ENCODE measurements at places on chromosomes 1 and 21.

DNA sequence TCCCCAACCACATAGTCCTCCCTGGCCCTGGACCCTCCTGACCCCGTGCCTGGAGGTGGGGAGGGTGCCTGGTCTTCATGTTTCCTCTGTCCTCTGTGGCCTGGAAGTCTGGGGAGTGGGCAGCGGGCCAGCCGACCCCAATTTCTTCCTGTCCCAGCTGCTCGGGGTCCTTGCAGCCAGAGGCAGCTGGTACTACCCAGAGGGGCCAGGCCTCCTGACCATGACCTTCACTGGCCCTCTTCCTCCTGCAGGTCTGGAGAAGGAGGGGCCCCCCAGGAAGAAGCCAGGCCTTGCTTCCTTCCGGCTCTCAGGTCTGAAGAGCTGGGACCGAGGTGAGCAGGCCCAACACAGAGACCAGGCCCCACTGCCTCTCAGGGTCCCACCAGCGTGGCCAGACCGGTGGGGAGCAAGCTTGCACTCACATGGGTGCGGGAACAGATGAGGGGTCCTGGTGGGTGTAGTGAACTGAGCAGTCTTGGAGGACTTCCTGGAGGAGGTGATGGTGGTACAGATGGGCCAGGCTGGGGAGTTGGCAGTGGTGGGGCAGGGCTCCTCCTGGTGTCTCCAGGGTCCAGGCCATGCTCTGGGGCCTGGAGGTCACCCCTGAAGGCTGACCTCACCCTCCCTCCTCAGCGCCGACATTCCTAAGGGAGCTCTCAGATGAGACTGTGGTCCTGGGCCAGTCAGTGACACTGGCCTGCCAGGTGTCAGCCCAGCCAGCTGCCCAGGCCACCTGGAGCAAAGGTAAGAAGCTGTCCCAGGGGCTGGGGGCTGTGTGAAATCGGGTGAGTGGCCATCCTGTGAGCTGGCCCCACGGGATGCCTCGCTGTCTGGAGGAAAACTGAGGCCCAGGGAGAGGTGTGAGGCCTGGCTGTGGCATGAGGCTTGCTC lies 32.7 kb downstream of the TRIM11 start:
- DNase-seq = no peak

- no peak for DNase-seq
These were observed 19.6 kb upstream of the DUSP10 start for GRCh38 chr1:221761354-221762002.

GRCh38 chr21:45792682-45793383 lies 149.3 kb downstream of the PCBP3 start:
- no peak for DNase-seq

DNA sequence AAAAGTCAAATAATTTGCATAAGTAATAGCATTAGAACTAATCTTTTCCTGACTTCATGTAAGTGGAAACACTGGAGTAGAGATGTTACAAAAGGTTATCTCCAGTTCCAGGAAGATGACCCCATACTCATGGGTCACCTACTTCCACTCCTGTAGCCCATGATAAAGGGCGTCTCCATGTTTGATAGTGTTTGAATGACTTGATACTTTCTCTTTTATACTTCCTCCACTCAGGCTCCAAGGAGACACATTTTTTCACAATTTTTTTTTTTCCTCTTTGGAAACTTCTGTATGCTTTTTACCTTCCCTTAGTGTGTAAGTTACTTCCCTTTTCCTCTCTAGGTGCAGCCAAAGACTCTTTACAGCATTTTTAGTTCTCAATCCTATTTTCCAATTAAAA lies 382.1 kb upstream of the B3GALT2 start:
- DNase-seq = no peak

Data from astrocyte of the spinal cord (primary cell).